Spleen (tissue), 13 donors: ENCODE measurements at places on chromosomes 4 and X.

DNA sequence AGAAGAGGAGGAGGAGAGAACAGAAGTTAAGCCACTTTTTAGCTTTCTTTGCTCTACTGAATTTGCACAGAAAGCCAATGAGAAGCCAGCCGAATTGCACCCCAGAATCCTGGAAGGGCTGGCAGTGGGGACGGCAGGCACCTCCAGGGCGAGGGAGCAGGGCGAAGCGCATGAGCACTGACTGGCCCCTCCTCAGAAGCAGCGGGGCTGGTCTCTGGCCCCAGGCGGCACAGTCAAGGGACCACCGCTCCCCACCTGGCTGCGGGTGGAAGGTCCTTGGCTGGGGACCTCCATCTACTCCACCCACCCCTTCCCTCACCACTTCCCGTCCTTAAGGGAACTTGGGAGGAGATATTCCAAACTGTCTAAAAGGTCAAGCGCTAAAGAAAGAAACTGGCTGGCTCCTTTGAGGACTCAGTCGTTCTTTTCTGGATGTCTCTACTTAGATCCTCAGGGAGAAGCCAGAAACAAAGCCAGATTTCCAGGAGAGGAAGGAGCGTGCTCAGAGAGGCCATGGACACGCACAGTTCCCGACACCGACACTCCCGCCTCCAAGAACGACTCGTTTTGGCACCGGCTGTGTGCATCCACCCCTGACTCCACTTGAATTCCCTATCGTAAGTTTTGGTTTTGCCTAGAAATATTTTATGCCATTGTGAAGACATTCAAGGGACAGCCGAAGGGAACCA, 59.5 kb upstream of the CRMP1 start:
- DNase-seq = peak; percentile 72

- no peak for DNase-seq
Measured at GRCh38 chrX:147894366-147894963, 17.3 kb upstream of the FMR1 start.

- no peak for DNase-seq
Measured at GRCh38 chrX:100410901-100411801, 1.1 kb upstream of the PCDH19 start.

GRCh38 chr4:73309211-73309610, 50.6 kb upstream of the ANKRD17 start:
- no peak for DNase-seq

DNA sequence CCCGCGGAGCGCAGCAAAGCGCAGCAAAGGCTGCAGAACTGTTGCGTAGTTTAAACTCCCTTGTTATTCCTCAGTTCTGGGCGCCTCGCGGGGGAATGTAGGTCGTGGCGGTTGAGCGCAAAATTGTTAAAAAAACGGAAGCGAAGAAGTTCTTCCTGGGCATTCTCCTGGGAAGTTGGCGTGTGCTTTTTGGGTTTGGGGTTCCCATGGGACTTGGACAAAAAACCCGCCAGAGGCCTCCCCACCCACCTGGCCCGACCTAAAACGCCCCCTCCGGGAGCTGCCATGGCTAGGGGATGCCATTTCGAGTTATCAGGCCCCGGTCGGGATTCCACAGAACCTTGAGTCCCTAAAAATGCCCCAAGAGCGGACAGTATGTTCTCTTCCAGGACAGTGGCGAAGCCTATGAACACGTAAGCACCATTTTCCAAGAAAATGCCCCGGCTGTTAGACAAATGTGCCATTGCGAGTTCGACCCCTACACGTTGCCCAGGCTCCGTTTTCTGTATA, 8.9 kb downstream of the ZIC3 start:
- no peak for DNase-seq

DNA sequence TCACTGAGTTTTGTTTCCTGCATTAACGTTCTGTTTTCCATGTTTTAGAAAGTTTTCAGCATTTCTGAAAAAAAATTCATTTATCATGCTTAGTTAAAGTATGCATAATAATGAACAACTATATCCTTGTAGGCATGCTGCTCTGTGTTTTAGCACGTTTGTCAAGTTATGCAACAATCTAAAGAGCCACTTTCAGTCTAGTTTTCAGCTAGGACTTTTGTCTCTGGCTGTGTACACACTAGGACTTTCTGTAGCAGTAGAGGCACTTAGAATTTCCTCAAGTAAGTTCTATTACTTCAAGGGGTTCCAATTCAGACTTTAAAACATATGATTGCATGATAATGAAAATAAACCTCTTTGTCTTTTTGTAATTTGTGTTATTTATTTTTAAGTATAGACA, 12.4 kb downstream of the DCAF8L1 start:
- no peak for DNase-seq

GRCh38 chr4:20760053-20760452, 59.8 kb downstream of the PACRGL start:
- DNase-seq = no peak

- DNase-seq = no peak
Measured at GRCh38 chrX:134600714-134601113, 57.6 kb downstream of the PLAC1 start.

GRCh38 chr4:151960449-151961230, 199.8 kb upstream of the GATB start:
- DNase-seq = no peak

GRCh38 chrX:39227371-39227770, 426.1 kb downstream of the MID1IP1 start:
- DNase-seq = no peak
